NCI-H446 (cell line): ENCODE measurements at places on chromosomes 2 and 18.
A peak's percentile ranks its signal among the peaks of the same experiment; 100 is the strongest.

DNA sequence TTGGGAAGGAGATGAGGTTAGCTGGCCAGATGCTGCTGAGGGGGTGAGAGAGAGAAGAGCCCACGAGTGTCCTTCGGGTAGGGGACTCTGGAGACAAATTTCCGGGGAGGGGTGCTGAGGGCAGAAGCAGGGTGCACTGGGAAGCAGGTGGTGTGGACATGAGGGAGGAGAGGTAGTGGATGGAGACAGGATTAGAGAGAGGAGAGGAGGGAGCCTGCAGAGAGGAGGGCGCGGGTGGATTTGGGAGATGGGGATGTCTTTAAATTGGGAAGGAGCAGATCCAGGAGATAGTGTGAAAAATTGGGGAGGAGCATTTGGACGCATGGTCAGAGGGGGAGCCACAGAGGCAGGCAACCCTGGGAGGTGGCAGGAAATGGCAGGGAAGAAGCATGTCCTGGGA is 154.7 kb downstream of the DYSF start:
- DNase-seq, result no peak

DNA sequence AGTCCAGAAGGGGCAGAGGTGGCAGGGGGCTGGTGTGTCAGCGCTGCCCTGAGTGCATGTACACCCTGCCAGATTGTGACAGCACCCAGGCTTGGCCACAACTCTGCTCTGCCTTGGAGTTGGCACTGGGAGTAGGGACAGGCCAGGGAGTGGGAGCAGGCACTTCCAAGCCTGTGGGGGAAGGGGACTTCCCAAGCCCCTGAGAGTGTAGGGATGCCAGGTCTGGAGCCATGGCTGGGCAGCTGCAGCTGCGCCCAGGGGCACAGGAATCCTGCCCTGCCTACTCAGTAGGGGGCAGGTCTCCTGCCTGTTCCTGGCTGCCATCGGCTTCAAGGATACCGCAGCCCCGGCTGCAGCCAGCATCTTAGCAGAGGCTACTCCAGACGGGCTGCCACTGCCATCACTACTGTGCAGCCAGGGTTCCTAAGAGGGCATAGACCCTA is 109.4 kb downstream of the CALCRL start:
- peak; percentile 56 for DNase-seq

DNA sequence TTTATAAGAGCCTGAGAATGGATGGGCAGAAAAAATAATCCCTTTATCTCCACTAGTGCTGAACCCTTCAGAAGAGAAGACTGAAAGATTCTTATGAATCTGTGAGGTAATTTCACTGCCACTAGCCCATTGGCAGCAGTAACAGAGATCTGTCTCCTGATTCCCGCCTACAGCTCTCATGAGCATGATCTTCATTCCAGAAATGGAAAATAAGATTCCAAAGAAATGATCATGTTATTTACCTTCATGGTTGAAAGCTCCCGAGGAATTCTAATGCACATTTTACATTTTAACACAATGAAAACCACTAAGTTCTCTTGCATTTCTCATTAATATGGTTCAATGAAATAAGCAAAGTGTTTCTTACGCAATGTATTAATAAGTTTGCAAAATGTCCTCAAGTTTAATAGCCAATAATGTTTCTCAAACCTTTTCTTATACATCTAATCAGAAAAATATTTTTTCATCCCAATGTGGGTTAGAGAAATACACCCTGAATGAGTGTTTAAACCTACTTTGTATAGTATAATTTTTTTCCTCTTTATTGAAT is 905.6 kb downstream of the TMEM182 start:
- no peak for DNase-seq

GRCh38 chr2:96642564-96643360 is at the start of gene FER1L5:
TSS of gene FER1L5 (plus strand) at chr2:96642764. CDS start at chr2:96642837, 73 bp downstream.
- DNase-seq, result no peak

DNA sequence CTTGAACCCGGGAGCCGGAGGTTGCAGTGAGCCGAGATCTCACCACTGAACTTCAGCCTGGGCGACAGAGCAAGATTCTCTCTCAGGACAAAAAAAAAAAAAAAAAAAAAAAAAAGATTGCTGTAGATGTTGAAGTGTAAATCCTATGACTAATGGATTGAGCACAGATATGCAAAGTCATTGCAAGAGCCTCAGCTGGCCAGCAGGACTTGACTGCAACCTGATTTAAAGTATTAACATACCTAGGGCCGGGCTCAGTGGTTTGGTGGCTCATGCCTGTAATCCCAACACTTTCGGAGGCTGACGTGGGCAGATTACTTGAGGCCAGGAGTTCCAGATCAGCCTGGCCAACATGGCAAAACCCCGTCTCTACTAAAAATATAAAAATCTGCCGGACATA is 103.4 kb upstream of the MSH2 start:
- no peak for DNase-seq

- peak; percentile 86 for DNase-seq
Observed at GRCh38 chr18:5237723-5238370, 40.8 kb upstream of the AKAIN1 start.

GRCh38 chr18:3321133-3321812 is 59.3 kb downstream of the MYL12B start:
- DNase-seq, result peak; percentile 84

GRCh38 chr2:65429786-65430602 is 2.4 kb downstream of the SPRED2 start:
- peak; percentile 14 for DNase-seq

DNA sequence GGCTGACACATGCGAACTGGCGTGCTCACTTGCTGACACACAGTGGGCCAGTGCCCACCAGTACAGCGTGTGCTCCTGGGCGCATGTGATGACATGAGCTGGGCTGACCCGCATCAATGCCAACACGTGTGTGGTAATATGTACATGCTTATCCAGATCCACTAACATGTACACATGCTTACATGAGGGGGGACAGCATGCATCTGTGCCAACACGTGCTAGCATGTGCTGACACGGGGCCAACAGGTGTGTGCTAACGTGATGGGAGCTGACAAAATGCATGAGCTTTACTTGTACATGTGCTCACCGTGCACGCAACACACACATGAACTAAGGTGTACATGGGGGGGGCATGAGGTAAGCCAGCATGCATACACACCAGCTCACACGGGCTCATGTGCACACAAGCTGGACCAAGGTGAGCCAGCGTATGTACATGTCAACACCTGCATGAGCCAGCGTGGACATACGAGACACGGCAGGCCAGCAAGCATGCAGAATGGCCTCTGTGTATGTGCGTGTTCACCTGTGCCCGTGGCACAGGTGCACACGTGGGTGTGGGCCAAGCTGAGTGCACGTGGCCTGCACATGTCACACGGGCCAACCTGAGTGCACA is 28.5 kb downstream of the GPC1 start:
- DNase-seq, result no peak

GRCh38 chr18:8657050-8657820 is 48.0 kb downstream of the RAB12 start:
- no peak for DNase-seq

DNA sequence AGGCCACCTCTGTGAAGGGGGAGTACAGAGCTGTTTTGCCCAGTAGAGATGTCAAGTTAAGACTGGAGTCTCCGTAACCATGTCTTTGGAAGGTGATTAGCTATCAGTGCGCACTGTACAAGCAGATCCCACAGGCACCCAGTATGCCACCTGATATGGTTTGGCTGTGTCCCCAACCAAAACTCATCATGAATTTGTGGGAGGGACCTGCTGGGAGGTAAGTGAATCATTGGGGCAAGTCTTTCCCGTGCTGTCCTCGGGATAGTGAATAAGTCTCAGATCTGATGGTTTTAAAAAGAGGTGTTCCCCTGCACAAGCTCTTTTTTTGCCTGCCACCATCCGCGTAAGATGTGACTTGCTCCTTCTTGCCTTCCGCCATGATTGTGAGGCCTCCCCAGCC is 90.2 kb downstream of the ACTR2 start:
- DNase-seq, result no peak

- DNase-seq, result peak; percentile 24
Observed at GRCh38 chr2:46540496-46541331, 61.3 kb downstream of the TMEM247 start.
